ENCODE measurements at places on chromosomes 6 and 20.

GRCh38 chr6:121858986-121859385 is 423.5 kb downstream of the GJA1 start:
- no peak for DNase-seq

DNA sequence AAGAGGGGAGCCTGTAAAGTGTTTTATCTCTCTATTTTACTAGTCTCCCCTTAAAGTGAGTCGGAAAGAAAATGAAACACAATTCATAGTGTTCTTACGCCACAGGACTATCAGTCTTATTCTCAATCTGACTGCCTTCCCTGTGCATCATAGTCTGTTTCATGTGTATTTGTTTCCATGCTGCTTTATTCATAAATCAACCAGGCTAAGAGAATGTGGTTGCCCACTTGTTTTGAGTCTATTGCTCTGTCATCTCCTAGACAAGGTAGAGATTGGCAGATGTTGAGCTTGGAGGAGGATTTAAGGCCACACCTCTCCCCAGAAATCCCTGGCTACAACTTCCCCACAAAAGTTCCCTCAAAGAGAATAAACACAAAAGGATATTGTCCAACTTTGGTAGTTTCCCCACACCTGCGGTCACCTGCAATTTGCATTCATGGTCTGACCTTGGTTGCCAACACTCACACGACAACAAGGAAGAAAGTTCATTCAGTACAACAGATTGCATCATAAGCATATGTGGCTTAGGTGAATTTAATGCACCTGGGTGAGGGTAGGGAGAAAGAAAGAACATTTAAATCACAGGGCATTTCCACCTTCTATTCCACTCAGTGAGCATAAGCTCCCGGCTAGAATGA is 167.1 kb upstream of the FBXL4 start:
- DNase-seq = no peak

DNA sequence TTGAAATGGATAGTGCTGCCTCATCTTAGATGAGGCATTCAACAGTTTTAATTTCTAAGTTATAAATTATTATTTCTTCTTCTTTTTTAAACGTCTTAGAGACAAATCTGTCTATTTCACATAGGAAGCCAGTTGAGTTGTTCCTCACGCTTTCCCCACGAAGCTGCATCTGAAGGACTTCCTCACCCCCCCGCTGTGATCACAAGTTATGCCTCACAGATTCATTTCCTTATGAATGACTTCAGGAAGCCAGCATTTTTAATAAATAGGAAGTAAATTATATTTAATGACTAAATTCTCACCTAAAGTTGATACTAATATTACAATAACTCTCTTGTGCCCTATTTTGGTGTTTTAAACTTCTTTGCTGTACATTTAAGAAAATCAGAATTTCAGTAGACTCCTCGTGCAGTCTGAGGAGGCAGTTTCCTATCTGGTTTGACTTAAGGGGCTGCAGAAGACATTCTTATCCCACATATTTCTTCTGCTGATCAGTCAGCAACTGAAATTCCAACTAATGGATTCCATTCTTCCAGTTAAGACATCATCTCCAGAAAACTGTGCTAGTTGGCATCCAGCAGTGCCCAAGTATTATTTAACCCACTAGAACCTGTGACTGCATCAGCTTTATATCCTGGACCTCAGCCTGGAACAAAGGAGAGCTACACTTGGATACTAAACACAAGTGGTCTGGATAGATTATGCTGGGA is 182.7 kb upstream of the CCN2 start:
- DNase-seq = no peak

GRCh38 chr6:23180504-23181293 is 611.3 kb downstream of the HDGFL1 start:
- DNase-seq = no peak

GRCh38 chr6:144036064-144036834 is 28.2 kb upstream of the PLAGL1 start:
- no peak for DNase-seq

DNA sequence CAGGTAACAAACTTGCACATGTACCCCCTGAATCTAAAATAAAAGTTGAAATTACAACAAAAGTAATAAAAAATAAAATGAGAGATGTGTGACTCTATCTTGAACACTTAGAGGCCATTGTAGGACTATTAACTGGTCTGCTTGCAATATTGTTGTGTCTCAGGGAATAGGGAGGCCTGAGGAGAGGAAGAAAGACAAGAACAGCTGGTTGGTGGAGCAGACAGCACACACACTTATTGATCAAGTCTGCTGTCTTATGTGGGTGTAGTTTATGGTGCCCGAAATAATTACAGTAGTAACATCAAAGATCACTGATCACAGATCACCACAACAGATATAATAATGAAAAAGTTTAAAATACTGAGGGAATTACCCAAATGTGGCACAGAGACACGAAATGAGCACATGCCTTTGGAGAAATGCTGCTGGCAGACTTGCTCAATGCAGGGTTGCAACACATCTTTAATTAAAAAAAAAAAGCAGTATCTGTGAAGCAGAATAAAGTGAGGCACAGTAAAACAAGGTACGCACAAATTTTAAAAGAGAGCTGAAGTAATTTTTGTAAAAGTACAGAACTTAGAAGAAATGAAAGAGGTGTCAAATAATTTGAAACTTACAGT is 110.1 kb upstream of the HDAC2 start:
- no peak for DNase-seq
